ENCODE measurements at places on chromosomes 2 and 18.

- no peak for DNase-seq
These were observed 103.7 kb downstream of the CYP26B1 start for GRCh38 chr2:72043985-72044384.

DNA sequence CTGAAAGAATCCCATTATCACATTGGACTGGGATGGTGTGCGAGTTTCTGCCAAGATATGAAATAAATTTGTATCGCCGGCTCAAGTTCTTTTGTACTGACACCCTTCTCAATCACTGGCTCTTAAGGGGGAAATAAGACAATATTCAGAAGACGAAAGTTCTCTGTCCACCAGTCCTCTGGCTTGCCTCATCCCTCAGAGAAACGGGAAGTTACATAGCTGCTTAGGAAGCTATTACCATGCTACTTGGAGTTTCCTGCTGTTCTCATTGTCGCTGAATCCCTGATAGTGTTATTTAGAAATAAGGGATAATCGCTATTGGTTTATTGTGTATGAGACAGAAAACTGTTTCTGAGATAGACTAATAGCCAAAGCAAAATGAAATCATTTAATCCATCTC, 205.0 kb upstream of the ZNF521 start:
- DNase-seq = no peak

- no peak for DNase-seq
These were observed 58.3 kb downstream of the EFEMP1 start for GRCh38 chr2:55865096-55865835.

- DNase-seq = no peak
These were observed 35.5 kb upstream of the SPTBN1 start for GRCh38 chr2:54420524-54421172.

- DNase-seq = no peak
These were observed 43.0 kb downstream of the SALL3 start for GRCh38 chr18:79022603-79023002.

DNA sequence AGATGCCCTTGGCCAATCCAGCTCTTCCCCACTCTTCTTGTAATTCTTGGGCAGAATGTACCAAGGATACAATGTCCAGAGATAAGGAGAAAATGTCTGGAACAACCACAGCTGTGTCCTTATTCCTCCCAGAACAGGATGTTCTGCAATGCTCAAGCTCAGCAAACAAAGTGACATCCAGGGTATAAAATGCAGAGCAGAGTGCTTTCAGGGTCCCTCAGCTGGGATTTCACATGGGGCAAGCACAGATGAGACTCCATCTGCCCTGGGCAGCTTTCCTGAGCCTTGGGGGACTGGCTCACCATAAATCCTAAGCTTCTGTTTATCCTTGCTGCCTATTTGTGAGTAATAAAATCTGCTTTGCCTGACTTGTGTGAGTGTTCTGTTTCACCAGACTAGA, 127.4 kb downstream of the VAPA start:
- DNase-seq = no peak

DNA sequence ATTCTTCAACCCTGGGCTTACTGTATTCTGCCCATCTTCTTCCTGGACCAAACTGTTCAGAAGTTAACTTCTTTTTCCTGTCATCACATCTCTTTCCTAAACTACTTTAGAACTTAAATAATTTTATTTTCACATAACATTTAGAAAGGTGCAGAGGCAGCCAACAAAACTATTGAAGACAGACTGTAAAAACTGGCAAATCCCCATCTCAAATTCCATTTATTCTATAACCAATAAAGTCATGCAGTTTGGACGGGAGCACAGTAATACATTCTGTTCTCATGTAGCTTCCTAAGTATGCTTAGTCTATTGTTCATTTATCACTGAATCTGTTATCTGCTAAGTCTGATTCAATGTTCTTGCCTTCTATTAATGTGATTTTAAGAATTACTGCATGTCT, 99.1 kb downstream of the SMAD2 start:
- no peak for DNase-seq

GRCh38 chr2:40218679-40219078, 233.2 kb downstream of the SLC8A1 start:
- no peak for DNase-seq

DNA sequence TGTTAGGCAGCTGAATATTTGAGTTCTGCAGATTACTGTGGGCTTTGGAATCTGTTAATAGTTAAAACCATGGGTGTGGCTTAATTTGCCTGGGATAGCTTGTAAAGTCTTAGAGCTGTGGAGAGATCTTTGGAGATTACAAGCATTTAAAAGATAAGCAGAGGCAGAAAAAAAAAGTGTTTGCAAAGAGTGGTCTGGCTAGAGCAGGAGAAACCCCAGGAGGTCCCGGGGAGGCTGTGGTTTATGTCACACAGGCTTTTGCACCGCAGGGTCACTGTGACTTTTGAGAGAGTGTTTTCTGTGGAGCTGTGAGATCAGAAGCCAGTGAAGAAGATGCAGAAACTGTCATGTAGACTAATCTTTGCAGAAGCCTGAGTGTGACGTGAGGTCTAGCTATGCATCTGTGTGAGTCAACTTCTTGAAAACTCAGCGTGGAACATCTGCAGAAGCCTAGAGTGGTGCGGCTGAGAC, 49.0 kb downstream of the SETBP1 start:
- DNase-seq = no peak

GRCh38 chr2:167916756-167917155, 330.6 kb downstream of the STK39 start:
- no peak for DNase-seq

DNA sequence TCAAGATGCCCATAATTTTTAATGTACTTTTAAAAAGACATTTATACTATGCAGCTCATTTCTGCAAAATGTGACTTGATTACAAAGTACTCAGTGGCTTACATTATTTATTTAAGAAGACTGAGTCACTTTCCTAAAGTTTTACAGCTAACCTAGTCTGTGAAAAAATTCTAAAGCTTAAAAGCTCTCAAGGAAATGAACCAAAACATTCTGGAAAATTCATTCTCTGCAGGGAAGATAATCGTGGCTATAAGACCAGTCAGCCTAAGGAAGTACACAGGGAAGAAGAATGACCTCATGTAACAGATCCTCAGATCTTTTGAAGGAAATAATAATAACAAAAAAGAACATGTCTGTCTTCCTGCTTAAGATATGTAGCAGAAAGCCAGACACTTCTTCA, 232.1 kb upstream of the STK17B start:
- no peak for DNase-seq

DNA sequence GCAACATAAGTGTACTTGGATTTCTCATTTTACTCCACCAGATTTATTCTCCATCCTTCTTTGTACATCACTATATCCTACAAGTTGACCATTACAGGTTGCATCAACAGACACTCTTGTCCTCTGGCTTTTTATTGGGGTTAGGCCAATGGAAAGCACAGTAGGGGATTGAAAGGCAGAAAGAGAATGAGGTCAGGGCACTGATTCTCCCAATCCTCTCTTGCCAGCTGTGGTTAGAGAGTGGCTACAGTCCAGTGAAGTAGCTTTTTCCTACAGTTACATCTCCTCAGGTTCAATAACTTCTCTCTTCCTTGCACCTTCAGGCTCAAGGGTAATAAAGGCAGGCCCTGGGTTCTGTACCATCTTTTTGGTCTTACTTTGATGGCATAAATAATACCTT, 20.2 kb upstream of the COL5A2 start:
- DNase-seq = no peak

- DNase-seq = no peak
These were observed 2.4 kb upstream of the SOX11 start for GRCh38 chr2:5689750-5690149.
